ENCODE measurements at places on chromosomes 5 and 9.

GRCh38 chr9:11182001-11182400, 569.2 kb upstream of the PTPRD start:
- no peak for DNase-seq

DNA sequence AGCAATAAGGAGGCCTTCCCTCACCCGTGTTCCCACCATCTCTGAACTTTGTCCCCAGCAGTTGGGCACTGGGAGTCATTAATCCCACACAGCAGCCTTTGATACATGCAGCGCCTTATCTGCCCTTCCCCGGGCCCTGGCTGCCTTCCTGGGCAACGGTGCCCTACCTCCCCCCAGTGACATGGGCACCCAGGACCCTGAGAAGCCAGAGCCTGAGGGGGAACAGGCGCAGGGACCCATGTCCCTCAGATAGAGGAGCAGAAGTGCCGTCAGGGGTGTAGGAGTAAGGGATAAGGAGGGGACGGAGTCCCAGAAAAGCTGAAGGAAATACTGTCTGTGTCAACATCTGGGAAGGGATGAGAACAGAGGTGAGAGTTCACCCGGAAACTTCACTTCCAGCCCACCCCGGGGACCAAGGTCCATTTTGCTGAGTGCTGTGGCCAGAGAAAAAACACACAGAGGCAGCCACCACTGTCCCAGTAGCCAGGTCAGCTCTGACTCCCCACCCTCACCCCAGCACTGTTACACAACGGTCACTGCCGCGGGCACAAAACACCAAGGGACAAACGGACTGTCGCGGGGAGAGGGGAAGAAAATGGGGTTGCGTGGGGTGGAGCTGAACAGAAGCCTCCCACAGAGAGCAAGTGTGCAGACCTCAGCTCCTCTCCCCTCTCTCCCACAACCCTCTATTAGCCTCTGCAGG, 3.8 kb downstream of the PCDH1 start:
- no peak for DNase-seq

- DNase-seq, result no peak
Observed at GRCh38 chr9:38066914-38067858, 1.8 kb downstream of the SHB start.

GRCh38 chr9:6428940-6429889, 16.2 kb downstream of the UHRF2 start:
- DNase-seq, result no peak

GRCh38 chr5:160899735-160900134, 47.7 kb upstream of the ATP10B start:
- DNase-seq, result no peak

DNA sequence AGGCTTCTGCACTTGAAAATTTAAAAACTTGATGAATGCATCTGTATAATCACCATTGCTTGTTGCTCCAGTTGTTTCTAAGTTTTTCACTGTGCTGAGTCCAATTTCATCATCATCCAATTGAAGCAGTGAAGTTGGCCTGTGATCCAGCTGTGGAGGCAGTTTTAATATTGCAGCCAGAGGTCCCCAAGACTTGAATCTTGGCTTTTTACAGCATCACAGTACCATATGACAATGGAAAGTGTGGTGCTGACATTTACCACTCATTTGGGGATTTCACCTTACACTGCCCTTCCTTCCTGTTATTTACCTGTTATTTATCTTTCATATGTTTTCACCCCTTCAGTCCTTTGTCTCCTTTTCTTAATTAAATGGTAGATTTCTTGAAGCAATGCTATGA, 76.2 kb upstream of the SPIN1 start:
- DNase-seq, result no peak

DNA sequence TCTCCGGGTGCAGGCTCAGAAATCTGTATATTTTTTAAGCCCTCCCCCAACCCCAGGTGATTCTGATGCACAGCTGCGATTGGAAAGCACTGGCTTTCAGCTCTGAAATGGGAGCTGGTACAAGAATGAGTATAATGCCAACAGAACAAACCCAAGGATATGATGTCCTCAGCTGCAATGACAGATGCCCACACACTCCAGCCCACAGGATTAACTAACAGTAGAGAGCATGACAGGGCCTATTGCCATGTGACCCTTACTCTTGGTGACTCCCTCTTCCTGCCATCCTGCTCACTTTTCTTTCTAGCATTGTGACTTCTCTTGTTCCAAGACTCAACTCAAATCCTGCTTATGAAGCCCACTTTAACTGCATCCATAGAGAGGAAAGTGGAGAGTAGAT, 174.5 kb downstream of the FGF18 start:
- DNase-seq, result no peak
